ENCODE measurements at places on chromosomes 16 and 17.
A peak's percentile ranks its signal among the peaks of the same experiment; 100 is the strongest.

DNA sequence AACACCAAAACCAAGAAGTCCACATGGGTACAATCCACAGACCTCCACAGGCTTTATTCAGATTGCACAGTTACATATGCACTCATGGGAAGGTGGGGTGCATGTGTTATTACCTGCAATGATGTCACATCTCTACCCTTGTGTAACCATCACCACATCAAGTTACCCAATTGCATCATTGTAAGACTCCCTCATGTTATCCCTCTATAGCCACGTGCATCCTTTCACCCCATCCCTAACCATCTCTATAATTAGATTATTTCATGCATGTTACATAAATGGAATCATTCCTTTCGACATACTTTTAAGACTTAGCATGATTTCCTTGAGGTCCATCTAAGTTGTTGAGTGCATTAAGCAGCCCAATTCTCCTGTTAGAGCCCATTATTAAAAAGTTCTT, 408.2 kb upstream of the C16orf82 start:
- no peak for DNase-seq

GRCh38 chr17:76197911-76198310, 42.4 kb downstream of the RNF157 start:
- no peak for DNase-seq

DNA sequence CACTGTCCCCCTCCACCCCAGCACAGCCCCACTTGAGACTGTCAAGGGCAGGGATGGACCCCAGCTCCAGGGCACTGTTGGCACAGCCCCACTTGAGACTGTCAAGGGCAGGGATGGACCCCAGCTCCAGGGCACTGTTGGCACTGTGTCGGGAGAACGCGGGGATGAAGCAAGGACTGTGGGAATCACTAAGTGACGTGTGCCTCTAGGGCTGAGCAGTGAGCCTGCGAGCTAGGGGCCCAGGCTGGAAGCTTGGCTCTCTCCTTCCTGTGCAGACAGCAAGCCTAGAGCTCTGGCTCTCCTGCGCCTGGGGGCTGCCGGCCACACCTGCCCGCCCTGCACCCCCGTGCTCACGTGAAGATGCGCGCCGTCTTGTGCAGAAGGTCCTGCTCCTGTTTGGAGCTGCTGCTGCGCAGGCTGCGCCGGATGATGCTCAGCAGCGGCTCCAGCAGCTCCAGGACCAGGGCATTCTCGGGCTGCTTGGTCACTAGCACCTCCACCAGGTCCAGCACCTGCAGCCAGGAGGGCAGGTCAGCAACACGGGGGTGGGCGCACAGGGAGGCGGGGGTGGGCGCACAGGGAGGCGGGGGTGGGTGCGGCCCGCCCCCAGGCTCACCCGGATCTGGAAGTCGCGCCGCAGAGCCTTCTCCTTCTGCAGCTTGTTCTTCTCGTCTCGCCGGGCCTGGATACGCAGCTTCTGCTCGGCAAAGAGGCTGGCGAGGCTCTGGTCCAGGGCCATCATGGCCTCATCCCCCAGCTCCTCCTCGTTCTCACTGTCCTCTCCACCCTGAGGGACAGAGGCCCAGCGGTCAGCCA, 10.8 kb downstream of the MYBBP1A start:
- no peak for DNase-seq

- no peak for DNase-seq
These were observed 557.7 kb downstream of the MAF start for GRCh38 chr16:79042886-79043285.

DNA sequence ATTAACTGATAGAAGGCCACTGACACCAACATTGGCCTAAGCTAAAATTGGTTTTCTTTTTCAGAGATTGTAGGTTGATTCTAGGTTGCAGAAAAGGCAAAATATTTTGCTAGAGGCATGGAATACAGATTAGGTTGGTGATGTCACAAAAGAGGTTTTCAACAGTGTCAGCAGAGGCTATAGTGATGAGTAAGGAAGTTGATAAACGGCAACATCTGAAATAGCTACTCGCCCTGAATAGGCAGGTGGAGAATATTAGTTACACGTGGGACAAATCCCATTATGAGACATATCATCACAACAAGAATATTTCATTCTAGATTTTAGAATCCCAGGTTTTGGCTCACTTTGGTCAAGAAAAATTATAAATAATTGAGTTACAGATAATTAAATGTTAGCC, 1.5 kb upstream of the TOM1L1 start:
- no peak for DNase-seq

GRCh38 chr16:68083861-68084503, 1.2 kb upstream of the NFATC3 start:
- peak; percentile 65 for DNase-seq

- DNase-seq, result no peak
These were observed 76.7 kb downstream of the CEP112 start for GRCh38 chr17:66115246-66115645.

- peak; percentile 45 for DNase-seq
These were observed 6.3 kb downstream of the ESRP2 start for GRCh38 chr16:68229431-68230175.

GRCh38 chr16:49855822-49856671, at the start of gene ZNF423:
Gene ZNF423, minus strand, starts transcription at chr16:49856112. Its CDS starts 338 bp downstream, at chr16:49855774.
- no peak for DNase-seq

DNA sequence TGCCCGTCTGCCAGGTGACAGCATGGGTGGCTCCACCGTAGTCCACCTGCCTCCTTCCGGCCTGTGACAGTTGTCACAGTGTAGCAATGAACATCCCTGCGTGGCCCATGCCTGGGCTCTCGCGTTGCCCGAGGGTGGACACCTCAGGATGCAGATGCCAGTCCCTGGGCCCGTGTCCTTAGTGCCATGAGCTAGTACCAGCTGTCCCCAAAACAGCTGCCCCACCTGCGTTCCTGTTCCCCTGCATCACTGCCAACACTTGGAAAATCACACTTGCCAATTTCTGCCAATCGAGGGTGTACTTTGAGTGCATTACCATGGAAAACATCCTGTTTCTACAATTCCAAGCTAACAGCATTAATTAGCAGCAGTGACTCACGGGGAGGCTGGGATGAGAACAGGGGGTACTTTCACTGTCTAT, 9.0 kb upstream of the C16orf95 start:
- DNase-seq, result no peak

DNA sequence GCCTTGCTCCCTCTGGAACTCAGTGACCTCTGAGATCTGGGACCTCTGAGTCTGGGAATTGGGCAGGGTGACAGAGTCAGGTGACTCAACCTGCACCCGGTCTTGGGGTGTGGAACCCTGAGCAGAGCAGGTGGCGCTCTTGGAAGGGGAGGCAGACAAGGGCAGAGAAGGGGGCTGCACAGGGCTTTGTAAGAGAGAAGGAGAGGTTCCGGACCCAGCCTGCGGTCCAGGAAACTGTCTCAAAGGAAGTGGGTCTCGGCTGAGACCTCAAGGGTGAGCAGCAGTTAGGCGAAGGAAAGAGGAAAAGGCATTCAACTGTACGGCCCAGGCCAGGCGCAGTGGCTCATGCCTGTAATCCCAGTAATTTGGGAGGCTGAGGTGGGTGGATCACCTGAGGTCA, 10.0 kb upstream of the RIPOR1 start:
- no peak for DNase-seq

DNA sequence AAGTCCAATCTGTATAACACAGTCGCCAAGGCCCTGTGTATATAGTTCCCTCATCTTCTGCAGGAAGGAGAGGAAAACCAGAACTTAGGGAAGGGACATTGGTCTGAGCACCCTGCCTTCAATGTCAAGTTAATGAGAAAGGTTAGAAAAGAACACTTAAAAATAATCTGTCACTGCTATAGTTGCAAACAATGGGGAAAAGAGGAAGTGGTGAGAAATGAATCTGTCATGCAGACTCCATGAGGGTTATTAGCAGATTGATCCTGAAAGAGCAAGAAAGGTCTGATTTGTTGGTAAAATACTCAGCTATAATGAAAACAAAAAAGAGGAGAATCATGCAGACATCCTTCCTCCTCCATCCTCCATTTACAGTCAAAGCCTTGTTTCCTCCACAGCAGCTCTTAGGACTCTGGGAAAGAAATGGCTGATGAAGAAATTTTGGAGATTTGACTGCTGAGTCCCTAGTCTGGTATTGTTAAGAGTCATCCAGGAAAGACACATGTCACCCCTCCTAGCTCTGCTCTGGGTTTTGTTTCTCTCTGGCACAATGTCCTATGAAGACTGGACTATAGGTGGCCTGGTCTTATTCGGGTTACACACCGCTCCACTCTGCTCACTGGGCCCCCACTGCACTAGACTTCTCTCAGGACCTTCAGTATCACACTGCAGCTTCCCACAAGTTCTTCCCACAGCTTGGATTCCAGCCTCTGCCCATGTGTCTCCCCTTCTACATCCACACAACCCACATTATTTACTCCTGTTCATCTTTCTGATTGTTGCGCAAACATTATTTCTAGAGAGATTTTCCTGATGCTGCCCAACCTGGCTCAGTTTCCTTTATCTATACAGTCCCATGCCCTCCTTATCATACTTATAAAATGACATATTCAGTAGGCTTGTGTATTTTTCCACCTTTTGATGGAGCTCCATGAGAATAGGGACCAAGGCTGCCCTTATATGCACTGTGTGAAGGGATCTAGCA, 56.5 kb upstream of the XYLT1 start:
- DNase-seq, result peak; percentile 66

DNA sequence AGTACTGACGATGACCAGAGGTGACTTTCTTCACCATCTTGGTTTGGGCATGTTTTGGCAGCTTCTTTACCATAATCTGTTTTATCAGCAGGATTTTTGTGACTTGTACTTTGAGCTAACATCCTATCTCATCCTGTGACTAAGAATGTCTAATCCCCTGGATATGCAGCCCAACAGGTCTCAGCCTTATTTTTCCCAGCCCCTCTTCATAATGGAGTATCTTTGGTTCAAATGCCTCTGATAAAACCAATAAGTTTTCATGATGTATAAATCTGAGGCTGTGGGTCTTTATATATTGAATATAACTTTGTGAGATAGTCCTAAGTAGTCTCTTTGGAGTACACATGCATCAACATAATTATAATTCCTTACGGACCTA, 186.9 kb upstream of the WSB1 start:
- no peak for DNase-seq

GRCh38 chr16:78528265-78528664, 428.8 kb downstream of the WWOX start:
- DNase-seq, result no peak

DNA sequence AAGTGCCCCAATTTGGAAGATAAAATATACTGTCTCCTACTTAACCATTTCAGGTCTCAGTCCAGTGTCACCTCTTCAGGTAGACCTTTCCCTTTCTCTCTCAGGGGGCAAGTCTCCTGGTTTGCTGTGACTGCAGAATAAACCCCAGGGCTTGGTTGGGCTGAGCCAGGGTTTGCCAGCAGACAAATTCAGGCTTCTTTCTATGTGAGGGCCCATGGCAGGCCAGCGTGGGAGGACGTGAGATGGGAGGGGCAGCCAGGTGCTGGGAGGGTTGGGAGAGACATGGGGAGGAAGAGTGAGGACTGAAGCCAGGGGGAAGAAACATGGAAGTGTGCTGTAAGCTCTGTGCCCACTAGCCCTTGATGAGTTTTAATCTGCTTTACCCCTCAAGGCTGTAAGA, 163.2 kb downstream of the SPECC1 start:
- no peak for DNase-seq

- DNase-seq, result no peak
These were observed 895 bp downstream of the SEPTIN1 start for GRCh38 chr16:30381291-30382041.

DNA sequence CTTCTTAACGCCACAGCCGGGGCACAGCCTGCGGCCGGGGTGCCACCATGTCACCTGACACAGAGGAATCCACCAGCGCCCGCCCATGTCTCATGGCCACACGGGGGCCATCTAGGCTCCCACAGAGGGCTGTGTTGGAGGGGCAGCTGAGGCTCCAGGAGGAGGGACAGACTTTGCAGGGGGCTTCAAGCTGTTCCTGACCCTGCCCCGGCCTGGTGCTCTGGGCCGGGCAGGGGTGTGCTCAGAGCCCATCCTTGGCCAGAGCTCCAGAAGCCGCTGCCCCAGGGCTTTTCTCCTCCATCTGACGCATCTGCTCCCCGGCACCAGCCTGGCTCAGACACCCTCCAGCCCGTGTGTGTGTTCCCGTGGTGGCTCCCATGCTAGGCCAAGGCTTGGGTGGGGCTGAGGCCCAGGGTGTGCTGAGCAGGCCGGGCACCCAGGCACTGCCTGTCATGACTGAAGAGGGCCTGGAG, 7.8 kb upstream of the SLC38A10 start:
- no peak for DNase-seq

DNA sequence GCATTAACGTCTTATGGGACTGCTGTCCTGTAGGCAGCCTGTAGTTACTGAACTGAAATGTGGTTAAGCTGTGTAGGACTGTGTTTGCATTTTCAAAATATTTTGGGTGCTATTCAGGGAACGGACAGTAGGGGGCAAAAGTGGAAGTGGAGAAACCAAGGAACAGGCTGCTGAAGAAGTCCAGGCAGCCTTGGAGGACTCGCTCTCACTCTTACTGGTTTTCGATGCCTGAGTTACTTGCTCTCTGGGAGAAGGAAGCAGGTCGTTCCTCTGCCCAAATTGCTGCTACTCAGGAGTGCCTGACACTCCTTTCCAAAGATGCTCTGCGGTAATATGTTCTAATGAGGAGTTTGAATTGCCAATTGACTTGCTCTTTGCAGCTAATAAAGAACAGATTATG, 64.5 kb upstream of the RBFOX1 start:
- no peak for DNase-seq

GRCh38 chr16:57536306-57537193, at the start of gene CCDC102A:
Gene CCDC102A, minus strand, starts transcription at chr16:57536571. Its CDS starts 7,394 bp downstream, at chr16:57529177.
- peak; percentile 29 for DNase-seq

- DNase-seq, result no peak
These were observed 4.1 kb upstream of the LCMT1 start for GRCh38 chr16:25107466-25107792.

- no peak for DNase-seq
These were observed 5.6 kb upstream of the ANKS4B start for GRCh38 chr16:21227866-21228265.

DNA sequence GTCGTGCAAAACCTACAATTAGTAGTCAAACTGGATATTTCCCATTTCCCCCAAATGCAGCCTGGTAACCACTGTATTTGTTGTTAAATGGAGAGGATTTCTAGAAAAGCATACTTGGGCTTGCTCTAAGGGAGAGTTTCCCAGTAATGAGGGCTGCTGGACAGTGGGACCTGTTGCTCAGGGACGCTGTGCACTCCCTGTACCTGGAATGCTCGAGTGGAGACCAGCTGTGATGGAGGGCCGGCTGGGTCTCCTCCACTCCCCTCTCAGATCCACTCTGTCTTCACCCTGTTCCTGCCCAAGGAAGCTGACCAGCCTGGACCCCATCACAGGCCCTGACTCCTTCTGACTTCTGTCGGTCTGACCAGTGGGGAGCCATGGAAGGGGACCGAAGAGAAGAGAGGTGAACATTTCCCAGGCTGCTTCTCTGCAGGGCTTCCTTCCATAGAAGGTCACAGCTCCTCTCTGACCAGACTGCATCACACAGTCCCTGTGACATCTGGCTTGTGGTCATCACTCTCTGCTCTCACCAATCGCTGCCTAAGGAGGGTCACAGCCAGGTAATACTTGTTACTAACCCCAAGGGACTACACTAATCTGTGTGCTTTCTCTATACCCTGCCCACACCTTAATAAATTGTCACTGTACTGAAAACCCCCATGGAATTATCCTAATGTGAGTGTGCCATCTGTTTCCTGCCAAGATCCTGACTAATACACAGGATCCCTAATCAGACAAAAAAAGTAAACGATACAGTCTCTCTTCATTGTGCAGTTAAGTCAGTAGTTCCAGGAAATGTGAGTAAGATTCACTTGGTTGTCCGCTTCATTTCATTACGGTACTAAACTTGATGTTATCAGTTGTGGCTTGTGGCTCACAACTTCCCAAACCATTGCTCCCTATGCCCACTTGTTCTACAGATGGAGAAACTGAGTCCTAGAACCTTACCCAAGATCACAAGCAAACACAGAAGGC, 102.4 kb downstream of the CCT6B start:
- no peak for DNase-seq

GRCh38 chr16:17591655-17592405, 121.1 kb upstream of the XYLT1 start:
- no peak for DNase-seq

Measured in MV-4-11 (cell line).